ENCODE measurements at places on chromosomes 5 and 9.
A peak's percentile ranks its signal among the peaks of the same experiment; 100 is the strongest.

DNA sequence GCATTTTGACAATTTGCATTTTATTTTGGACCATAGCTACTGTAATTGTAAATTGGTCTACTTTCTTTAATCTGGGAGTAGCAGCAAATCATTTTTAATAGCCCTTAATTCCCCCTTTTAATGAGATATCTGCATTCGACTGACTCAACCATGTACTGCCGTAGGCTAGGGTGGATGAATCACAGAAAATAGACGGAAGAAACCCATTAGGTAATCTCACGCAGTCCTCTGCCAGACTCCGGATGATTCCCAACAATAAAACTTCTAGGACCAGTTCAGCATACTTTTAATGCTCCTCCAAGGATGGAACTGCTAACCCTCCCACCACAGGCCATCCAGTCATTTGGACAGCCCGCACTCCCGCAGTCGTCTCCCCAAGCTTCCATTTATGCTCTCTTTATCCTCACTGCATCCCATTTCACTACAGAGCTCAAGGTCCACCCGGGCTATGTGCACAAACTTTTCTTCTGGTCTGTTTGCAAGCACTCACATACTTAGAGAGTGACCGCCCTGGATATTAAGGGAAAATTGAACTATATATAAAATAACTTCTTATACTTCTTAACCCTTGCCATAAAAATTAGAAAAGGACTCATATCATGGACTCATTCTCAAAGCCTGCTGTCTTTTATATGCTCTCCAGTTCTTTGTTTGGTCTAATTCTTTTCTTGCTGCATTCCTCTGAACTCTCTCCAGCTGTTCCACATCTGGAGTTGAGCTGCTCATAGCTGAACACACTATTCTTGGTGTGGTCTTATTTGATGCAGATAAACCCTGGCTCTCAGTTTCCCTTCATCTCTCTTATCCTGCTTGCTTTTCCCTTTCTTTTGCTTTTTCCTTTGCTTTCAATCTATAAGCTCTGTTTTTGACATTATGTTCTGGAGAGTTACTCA, 326.6 kb downstream of the ARL15 start:
- no peak for DNase-seq

DNA sequence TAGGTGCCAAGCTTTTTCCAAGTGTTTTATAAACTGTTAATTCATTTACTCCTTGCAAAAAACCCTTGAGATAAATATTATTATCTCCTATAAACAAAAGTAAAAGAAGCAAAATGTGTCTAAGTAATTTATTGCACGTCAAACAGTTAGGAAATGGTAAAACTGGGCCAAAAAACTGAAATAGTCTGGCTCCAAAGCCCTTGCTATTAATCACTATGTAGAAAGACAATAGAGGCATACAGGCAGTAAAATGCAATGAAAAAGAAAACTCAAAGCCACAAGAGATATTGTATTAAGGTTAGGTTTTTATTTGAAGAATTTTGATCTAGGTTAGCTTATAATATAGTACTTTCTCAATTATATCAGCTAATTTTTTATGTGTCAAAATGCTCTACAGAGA, 457.7 kb downstream of the ANXA1 start:
- no peak for DNase-seq

DNA sequence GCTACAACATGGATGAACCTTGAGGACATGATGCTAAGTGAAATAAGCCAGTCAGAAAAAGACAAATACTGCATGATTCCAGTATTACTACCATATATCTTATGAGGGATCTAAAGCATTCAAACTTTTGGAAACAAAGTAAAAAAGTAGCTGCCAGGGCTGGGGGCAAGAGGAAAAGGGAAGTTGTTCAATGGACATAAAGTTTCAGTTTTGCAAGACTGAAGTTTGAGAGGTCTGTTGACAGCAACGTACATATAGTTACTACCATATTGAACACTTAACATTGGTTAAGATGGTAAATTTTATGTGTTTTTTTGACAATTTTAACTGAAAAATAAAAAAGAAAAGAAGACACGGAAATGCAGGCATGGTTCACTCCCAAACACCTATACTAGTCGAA, 77.6 kb downstream of the MAPKAP1 start:
- no peak for DNase-seq

- no peak for DNase-seq
Observed at GRCh38 chr5:97266576-97266975, 83.5 kb upstream of the RIOK2 start.

- DNase-seq = no peak
Observed at GRCh38 chr9:92525306-92525705, 10.5 kb downstream of the ECM2 start.

DNA sequence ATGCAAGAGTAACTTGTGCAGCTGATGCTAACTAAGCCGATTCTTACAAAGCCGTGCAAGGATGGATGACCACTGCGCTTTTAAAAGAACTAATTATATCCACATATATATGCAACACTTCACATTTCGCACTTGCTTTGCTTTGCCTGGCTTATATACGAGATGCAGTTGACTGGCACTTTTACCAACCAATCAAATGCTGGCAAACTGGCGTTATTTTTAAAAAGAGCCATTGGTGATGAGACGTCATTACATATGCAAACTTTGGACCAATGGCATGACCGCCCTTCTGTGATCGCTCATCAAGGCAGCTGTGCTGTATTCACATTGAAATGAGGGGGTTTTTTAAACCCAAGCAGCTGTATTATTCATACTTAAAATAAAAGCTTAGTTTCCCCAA, 1147.7 kb upstream of the WWC1 start:
- no peak for DNase-seq

DNA sequence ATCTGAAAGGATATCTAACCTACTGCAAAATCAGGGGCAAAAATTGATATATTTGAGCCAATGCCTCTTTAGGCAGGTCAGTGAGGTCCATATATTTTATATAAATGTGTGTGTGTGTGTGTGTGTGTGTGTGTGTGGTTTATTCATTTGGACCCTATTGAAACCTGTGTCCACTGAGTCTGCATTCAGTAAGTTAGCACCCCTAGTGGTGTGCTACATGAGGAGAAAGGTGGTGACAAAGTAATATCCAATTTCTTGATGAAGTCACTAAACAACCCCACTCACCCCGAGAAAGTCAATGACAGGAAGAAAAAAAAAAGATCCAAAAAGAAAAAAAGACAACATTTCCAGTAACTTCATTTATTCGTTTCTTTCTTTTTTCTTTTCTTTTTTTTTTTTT, 4.1 kb downstream of the FBXW11 start:
- DNase-seq = peak; percentile 57

GRCh38 chr9:128214571-128215490, 11.7 kb downstream of the DNM1 start:
- DNase-seq = no peak

DNA sequence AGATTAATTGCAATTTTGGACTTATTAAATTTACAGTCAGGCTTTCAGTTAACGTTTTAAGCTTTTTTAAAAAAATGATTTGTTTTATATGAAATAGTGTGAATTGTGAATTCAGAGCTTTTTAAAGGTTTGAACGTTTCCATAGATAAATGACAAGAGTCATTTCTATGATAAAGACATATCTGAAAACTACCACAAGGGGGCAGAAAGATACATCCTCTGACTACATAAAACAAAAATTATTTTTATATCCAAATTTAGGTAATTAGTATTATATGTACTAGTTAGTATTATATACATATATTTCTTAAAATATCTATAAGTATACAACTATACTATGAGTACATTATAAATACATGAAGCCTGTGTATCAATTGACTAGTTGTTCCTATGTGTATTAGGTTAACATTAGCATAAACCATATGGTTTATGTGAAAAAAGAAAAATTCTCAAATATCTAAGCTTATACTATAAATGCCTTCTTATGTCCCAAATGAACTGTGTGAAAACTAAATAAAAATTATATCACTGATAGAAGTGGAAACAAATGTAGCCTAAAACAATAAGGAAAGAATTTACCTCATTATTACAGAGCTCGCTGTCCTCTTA, 155.2 kb downstream of the MEF2C start:
- DNase-seq = peak; percentile 39

DNA sequence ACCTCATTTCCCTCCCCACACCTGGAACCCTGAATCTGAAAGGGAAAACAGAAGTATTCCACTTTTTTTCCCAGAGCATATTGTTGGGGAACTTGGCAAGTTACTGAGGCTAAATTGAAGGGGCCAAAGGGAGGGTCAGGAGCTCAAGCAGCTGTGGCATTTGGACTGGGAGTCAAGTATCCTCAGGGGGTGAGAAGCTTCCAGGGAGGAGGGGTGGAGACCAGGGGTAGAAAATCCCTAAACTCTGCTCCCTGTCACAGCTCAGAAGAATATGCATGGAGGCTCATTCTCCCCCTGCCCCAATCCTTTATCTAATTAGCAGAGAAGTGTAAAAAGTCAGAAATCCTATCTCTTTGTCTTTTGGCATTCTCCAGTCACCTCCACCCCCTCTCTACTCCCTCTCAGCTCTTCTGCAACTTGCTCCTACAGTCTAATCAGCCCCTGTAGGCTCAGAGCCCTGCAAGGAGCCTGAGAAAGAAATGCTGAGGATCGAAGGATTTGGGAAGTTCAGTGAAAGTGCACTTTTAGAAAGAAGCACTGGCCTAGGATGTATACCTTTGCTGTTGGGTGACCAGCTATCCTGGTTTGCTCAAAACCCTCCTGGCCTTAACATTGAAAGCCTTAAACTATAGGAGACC, 5.7 kb upstream of the WNT8A start:
- DNase-seq = peak; percentile 39

DNA sequence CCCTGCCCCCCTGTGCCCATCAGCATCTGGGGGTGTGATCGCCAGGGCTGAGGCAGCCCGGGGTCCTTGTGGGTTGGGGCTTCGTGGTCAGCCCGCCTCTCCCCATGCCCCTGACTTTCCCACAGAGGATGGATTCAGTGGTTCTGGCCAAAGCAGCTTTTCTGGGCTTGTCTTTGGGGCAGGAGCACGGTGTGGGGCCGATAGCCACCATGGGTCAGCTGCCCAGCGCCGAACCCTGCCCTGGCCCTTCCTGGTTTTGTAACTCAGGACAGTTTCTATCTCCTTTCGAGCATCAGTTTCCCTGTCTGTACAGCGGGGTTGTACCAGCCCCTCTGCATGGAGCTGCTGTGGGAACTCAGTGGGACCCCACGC, 77.1 kb downstream of the HMCN2 start:
- DNase-seq = no peak

DNA sequence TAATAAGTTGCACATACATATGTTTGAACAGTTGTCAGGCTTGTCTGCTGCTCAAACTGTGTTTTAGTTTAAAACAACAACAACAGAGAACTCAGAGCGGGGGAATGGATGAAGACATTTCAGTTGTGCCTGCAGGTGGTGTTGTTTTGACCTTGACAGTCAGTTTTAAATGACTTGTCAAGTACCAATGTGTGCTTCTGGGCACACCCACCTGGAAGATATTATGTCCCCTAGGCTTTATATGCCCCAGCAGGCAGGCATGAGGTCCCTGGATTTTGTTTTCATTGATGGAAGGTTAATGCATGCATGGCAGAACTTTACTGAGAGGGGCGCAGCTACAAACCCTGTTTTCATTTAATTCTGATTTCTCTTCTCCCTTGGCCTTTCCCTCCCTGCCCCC, 84.6 kb downstream of the AOPEP start:
- no peak for DNase-seq

DNA sequence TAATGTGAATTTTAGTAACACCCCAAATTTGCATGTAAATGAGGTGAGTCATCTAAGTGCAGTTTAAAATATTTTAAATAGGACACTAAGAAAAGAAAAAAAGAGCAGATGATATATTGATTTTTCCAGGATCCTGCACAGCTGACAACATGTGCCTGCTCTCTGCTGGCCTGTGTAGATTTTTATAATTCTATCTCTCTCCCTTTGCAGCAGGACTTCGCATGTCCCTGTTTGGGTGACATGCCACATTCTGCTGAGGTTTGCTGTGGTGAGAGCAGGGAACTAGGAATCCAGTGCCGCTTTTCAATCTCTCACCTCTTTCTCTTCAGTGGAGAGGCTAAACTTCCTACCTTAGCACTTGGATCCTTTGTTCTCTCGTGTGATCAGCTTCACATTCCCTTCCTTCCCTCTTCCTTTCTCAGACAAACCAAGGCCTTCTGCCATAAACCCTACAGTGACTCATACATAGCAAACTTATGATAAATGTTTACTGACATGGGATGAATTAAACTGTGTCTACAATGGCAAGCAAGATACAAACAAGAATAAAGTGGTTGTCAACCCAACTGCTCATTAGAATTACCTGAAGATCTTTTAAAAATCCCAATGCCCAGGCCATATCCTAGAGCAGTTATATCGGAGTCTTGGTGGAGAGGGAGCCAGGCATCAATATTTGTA, 198.8 kb upstream of the EFNA5 start:
- DNase-seq = no peak

DNA sequence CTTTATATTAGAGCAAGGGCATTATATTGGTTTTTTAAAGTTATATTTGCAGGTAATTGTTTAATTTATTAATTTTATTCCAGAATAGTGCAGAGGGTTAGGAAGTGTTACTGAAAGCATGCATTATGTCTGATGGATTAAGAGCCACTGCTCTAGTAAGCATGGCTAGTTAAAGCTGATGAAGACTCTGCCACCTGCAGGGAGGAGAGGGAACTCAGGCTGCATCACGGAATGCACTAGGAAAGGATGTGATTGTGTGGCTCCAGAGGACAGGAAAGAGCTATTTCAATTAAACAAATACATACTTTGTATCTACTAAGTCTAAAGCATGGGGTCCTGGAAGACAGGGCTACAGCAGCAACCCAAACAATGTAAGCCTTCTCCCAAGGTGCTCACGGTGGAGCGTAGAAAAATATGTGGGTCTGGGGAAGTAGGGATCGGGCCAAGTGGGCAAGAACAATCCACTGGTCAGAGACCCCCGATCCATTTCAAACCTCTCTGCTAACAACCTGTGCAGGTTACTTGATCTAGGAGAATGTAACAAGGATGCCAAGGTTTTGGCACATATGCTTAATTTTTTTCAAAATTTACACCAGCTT, 15.3 kb upstream of the GRXCR2 start:
- peak; percentile 81 for DNase-seq

DNA sequence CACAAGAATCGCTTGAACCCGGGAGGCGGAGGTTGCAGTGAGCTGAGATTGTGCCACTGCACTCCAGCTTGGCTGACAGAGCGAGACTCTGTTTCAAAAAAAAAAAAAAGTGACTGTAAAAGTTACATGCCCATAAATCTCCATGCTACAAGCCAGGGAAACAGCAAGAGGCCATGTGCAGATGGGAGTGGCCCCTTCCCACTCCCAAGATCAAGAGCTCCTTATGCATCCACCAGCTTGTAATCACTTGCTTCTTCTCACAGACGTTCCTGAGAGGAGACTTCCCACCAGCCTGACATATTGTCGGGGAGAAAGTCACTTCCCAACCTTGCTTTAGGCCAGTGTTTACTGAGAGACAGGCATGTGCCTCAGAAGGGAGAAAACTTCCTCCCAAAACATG, 45.6 kb upstream of the N4BP3 start:
- DNase-seq = no peak

- DNase-seq = peak; percentile 20
Observed at GRCh38 chr5:1262381-1262780, 32.5 kb downstream of the TERT start.

DNA sequence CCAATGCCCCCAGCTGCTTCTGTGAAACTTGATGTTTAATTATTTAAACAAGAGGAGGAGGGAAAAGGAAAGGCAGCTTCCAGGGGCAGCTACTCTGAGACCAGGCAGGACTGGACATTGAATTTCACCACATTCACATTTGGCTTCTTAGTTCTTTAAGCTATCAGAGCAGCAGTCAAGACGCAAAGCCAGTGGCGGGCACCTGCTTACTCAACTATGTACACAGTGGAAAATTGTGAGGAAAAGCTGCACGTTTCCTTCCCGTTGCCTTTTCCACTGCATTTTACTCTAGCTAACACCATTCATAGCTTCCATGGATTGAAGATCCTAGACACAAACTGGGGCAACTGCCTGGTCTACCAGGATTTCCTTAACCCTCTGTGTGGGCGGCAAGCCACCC, 200.3 kb downstream of the ERCC6L2 start:
- no peak for DNase-seq

- DNase-seq = peak; percentile 89
Observed at GRCh38 chr9:107465467-107466451, 23.8 kb downstream of the KLF4 start.
